ENCODE measurements at places on chromosomes 4 and X.

DNA sequence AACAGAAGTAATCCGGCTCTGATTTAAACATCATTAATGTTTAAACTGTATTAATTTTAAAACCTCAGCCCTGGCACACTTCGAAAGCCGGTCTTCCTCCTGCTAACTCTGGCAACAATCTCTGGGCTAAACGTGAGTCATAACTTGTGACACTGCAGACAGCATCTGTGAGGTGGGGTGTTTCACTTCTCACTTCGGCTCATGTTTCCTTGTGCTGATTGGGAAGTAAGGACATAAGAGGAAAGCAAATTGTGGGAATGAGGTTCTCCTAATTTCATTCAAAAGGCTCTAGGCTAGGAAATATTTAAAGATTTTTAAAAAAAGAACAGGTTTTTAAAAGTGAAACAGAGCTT lies 139.9 kb upstream of the USP9X start:
- peak; percentile 82 for DNase-seq

DNA sequence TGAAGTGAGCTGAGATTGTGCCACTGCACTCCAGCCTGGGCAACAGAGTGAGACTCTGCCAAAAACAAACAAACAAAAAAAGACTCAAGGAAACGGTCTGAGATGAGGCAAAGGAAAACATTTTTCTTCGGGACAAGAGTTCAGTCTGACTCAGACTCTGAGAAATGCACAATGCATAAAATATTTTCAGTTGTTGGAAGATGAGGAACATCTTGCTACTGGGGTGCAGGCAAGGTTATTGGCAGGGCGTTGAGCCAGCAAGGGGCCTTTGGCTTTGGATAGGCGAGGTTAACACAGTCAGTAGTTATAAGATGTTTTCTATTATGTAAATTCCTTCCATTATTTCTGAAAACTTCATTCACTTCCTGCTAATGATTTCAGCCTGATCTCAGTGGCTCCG lies 96.1 kb upstream of the VCX start:
- DNase-seq: no peak

DNA sequence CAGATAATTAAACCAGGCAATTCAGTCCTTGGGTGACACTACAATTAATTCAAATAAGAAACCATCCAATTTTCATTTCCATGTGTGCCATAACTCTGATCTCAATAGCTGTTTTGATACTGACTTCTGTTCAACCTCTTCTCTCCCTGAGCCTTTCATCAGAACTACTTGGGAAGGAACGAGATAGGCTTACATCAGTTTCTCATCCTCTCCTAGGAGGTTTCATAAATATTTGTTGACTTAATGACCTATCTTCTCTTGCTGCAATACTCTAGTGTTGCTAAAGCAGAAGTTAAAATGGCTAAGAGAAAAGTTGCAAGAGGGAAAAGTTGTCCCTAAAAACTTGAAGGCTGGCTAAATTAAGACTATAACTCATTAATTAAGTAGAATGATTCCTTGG lies 41.8 kb downstream of the PRKG2 start:
- DNase-seq: peak; percentile 0

GRCh38 chr4:188220006-188220405 lies 80.8 kb downstream of the TRIML1 start:
- no peak for DNase-seq

- no peak for DNase-seq
These were observed 160.7 kb downstream of the MOSPD2 start for GRCh38 chrX:15033917-15034316.

- DNase-seq: no peak
These were observed 51.3 kb upstream of the EGFL6 start for GRCh38 chrX:13518126-13518525.

DNA sequence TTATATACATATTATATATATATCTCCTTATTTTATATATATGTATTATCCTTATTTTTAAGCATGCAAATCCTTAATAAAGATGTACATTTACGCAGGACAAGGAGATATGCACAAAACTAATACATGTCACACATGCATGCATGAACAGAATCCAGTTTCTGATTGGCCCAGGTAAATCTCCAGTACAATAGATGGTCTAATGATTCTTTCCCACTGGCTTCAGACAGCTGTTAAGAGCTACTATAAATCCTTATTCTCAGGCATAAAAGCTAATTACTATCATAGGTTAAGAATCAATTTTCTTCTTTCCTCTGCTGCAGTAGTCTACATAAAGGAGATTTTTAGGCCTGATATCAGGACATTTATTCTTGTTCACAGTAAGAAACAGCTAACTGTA lies 689.8 kb downstream of the KCTD8 start:
- no peak for DNase-seq

DNA sequence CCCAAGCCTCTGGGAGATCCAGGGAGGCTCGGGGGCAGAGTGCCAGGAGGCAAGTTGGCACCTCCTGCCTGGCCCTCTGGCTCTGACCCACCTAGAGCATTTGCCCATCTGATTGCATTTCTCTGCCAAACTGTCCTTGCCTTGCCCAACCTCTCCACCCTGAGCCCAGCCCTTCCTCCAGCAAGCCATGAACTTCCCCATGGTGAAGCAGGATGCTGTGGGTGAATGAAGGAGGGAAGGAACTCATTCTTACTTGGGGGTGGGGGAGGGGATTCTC lies 9.3 kb upstream of the CNGA2 start:
- DNase-seq: peak; percentile 4

DNA sequence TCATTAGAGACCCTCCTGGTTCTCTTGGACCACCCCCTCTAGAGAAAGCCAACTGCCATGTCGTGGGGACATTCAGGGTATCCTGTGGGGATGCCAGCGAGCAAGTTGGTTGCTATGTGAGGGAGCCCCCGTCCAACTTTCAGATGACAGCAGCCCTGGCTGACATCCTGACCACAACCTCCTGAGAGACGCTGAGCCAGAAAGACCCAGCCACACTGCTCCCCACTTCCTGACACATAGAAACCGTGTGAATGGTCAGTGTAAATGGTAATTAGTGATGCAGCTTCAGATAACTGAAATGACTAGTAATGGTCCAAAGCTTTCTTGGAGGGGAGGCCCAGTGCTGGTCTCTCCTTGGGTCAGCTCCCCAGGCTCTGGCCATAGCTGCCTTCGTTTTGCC lies 10.8 kb downstream of the CLCN4 start:
- no peak for DNase-seq

Measured in inflammatory macrophage treated with lipopolysaccharide for 4 hours (primary cell).